ENCODE measurements at places on chromosomes 12 and 14. TPM values are rescaled to one million over a fixed set of nuclear protein-coding genes. Genes with fewer than 3 reads are reported as not detected.

The SERPINA3 gene
- total RNA-seq, result 1.7 TPM

The PPHLN1 gene
- 37.6 TPM for total RNA-seq

The OR10A7 gene
- total RNA-seq, result not detected

The PMCH gene
- total RNA-seq, result not detected

The GLIPR1L2 gene
- 4.6 TPM for total RNA-seq
